ENCODE measurements at places on chromosomes 7 and 10.
A peak's percentile ranks its signal among the peaks of the same experiment; 100 is the strongest.

DNA sequence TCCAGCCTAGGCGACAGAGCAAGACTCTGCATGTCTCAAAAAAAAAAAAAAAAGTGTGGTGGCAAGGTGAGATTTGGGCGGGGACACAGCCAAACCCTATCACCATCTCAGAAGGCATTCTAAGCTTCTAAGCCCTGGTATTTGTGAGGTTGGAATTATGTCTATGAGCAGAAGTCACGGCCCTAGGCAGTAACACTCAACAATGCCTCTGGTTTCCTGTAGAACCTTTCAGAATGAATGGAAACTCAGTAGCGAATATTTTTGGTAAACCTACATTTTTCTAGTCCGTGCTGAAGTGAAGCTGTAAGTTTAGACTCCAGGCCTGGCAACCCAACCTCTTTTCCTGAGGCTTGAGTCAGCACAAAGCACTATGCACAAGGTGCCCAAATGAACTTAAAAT lies 88.3 kb downstream of the FAM107B start:
- DNase-seq = peak; percentile 10

- DNase-seq = no peak
Measured at GRCh38 chr7:46169384-46169755, 248.3 kb upstream of the IGFBP3 start.

DNA sequence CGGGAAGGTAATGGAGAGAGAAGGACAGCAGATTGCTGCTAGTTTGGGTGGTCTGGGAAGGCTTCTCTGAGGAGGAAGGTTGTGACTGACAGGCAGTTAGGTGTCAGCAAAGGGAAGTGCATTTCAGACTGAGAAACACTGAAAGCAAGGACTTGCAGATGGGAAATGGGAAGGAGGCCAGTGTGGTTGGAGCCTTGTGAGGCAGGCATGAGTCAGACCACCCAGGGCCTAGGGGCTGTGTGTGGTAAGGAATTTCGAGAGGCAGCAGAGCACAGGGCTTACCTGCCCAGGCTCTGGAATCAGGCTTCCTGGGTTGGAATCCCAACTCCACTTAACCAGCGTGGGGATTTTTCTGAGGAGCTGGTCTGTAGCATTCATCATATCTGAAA lies 53.5 kb downstream of the NRF1 start:
- peak; percentile 74 for DNase-seq

DNA sequence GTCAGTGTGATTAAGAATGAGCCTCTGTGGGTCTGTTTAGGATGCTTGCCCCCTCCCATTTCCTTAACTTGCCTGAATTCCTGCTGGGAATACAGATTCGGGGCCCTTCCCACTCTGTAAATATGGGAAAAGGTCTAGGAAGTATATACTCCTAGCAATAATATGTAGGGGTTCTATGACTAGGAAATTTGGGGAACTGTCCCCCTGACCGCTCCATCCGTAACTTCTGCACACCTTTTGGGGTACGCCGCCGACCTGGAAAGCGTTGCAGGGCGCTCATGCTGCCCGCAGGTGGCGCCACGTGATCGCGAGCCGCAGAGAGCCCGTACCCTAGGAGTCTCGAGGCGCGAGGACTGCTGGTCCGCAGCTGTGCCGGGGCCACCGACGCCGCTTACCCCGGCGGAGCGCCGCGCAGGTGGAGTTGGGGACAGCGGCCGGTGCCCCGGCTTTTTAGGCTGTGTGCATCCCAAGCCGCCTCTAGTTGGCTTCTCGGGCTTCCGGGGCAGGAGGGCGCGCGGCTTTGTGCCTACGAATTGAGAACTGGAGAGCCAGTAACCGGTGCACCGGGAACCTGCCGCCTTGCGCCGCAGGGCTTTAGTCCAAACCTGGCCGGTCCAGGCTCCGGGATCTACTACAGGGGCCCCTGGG lies 656 bp upstream of the CNNM2 start:
- peak; percentile 10 for DNase-seq

- DNase-seq = peak; percentile 52
Measured at GRCh38 chr7:47371733-47372368, 210.1 kb downstream of the TNS3 start.

GRCh38 chr7:141864765-141865447 lies 23.6 kb upstream of the PRSS37 start:
- peak; percentile 94 for DNase-seq

- no peak for DNase-seq
Measured at GRCh38 chr7:84633-85020, 107.7 kb upstream of the FAM20C start.

DNA sequence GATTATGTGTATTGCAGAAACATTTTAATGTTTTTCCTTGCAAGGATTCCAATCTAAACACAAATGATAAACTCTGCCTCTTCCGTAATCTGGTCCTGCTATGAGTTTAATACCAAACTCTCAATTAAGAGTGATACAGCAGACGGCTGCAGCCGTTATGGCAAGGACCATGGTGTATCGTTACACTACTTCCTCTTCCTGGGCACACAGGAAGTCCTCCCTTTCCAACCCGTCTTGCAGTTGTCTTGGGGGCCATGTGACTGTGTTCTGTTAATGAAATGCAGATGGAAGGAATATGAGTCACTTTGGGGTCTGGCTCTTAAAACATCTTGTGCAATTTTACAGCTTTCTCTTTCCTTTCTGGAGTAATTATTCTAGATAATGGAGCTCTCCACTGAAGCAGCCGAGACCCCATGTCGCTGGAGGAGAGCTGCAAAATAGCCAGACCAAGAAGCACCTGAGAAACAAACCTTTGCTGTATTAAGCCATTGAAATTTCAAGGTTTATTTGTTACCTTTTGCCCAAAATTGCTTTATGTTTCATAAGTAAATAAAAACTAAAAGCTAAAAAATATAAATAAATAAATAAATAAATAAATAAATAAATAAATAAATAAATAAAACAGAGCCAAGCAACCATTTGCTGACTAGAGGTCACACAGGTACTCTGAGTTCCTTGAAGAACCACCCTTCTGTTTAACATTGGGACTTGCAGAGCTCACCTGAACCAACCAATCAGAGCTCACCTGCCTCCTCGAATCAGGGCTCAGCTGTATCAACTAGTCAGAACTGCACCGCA lies 74.7 kb downstream of the FRMPD2 start:
- DNase-seq = no peak

DNA sequence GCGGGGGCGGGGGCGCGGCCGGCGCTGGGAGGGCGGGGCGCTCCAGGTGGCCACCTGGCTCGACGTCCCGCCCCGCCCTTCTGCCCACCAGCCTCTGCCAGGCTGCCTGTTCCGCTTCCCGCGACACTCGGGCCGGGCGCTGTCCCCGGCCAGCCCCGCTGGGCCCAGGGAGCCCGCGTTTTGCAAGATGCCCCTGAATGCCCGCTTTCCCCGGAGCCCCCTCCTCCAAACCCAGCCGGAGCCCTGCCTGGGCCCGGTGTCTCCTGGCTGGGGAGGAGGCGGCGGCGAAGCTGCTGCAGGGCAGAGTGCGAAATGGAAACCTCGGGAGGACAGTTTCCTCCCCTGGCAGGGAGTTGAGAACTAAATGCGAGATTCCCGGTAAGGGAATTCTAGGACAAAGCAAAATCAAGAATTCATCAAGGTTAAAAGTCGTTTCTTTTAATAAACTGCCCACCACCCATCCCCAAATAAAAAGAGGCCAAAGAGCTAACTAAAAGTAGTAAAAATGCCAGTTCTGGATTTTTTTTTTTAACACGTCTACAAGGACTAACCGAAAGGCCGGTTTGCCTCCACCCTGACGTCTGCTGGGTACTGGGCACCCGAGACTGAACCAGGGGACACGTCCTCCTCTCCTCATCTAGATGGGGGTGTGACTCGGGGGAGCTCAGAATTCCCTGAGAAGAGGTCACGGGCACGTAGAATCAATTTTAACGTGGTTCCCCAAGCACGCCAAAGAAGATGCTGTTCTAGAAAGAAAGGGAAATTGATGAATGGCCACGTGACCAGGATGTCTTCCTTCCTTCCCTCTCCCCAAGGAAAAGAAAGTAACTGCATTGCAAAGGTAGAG lies 200.4 kb upstream of the NFE2L3 start:
- DNase-seq = no peak

GRCh38 chr7:22569586-22570321 lies 69.8 kb upstream of the STEAP1B start:
- DNase-seq = no peak

- no peak for DNase-seq
Measured at GRCh38 chr10:5550250-5550545, 25.4 kb downstream of the CALML3 start.

GRCh38 chr7:37987732-37988131 lies 67.3 kb downstream of the EPDR1 start:
- peak; percentile 64 for DNase-seq

GRCh38 chr7:137165241-137165640 lies 178.3 kb downstream of the PTN start:
- no peak for DNase-seq

DNA sequence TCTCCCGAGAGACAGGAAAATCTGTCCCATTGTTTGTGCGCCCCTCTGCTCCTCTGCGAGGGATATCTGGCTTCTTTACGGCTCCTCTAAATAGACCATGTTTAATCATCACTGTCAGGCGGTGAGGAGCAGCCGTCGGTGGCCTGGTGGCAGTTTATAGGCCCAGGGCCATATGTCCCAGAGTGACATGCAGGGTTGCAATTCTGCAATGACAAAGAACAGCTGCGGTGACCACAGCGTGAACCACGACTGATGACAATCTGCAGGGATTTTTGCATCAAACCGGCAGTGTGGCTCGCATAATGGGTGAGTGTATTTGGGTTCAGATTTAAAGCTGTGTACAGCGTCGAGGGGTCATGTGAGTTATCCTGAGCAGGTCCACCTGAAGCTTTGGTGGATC lies 41.5 kb downstream of the GATA3 start:
- no peak for DNase-seq

- no peak for DNase-seq
Measured at GRCh38 chr10:113711142-113711541, 31.4 kb downstream of the CASP7 start.

DNA sequence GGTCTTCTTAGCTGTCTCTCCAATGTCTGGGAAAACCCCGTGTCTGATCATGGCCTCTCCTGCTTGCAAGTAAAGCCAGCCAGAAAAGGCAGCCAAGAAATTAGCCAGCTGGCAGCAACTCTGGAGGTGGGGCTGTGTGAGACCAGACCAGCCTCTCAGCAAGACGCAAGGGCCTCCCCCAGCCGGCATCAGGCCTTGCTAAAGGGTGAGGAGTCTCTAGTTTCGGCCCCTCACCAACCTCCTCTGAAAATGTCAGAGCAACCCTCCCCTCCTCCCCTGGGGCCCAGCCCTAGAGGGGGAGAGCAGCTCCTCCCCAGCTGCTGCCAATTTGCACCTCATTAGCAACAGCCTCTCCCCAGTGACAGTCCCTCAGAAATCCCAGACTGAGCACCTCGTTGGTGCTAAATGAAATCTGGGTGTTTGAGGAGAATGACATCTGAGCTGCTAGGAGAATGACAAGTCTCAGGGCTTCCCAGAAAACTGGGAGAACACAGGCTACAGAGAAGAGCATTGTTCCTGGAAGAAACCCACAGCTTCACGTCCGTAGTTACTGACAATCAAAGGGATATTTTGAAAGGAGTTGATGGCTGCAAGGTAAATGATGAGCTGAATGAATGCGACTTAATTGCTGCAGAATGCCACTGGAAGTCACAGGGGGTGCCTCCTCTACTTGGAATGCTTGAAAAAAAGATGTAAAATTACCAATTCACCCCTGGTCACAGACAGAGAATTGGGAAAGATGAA lies 25.9 kb downstream of the DGKI start:
- DNase-seq = no peak

DNA sequence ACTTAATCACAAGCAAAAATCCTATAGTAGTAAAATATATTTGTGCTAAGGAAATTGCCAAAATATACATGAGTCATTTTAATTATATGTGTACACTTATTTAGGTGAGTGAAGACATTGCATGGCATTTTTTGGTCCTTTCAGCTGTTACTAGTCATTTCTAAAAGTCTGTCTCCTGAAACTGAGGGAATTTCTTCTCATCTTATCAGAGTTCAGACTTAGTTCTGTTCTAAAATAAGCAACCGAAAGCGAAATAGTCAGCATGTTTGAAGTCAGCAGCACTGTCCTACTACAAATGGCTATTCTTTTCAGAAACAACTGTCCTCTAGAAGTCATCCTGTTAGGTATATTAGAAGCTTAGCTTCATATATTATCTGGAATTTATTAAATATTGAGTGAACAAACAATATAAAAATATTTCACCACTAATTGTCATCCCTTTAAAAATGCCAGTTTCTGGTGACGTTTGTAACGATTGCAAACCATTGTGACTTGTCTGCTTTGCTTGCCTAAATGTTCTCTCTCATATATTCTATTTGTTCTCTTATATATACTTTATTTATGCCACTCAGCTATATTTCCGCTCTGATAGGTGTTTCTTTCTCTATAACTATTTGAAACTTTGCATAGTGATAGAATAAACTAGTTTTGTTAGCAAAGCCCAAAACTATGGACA lies 227.4 kb upstream of the KAT6B start:
- DNase-seq = no peak

GRCh38 chr10:77251297-77252013 lies 386.2 kb downstream of the KCNMA1 start:
- DNase-seq = no peak

- no peak for DNase-seq
Measured at GRCh38 chr10:11145495-11145855, 127.8 kb downstream of the CELF2 start.

- DNase-seq = no peak
Measured at GRCh38 chr10:69091143-69091651, 3.3 kb downstream of the SRGN start.

- no peak for DNase-seq
Measured at GRCh38 chr7:97733276-97734161, 1.6 kb downstream of the TAC1 start.

GRCh38 chr10:88227342-88228018 lies 355.6 kb downstream of the RNLS start:
- no peak for DNase-seq

DNA sequence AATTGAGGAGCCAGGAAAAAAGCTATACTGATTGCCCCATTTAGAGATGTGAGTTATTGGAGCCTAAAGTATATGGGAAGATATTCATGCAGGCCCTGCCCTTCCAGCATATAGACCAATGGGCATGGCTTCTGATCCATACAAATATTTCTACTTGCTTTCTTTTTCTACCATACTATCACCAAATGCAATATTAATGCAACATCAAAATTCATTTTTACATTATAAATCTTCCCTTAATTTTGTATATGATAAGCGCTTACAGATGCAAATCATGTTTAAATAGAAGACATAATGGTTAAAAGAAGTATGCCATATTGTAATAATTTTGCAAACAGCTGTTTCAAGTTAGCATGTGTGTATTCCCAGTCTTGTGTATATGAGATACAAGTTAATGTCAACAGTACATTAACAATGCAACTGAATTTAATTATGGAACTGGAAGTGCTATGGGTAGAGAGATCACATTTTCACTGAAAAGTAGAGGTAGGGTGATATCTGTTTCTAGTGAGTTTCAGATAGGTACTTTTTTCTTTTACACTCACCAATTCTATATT lies 24.6 kb upstream of the WNT16 start:
- no peak for DNase-seq

DNA sequence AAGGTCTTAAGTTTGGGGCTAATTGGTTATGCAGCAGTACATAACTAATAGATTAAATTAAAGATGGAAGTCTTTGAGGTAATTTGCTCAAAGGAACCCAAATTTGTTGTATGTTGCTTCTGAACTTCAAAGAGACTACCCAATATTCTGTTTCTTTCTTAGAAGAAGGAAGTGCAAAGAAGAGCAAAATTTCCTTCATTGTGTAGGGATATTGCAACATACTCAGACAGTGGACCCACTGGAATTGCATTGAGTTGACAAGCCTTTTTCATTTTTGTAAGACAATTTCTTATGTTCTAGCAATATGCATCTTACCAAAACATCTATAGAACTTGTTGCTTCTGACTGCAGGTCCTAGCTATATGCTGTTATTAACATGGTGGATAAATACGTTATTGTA lies 527.8 kb downstream of the SH2D4B start:
- DNase-seq = no peak
